ENCODE measurements at places on chromosomes 12 and 14.

- no peak for DNase-seq
Measured at GRCh38 chr14:89296281-89296745, 120.7 kb downstream of the FOXN3 start.

- no peak for DNase-seq
Measured at GRCh38 chr14:101473795-101474562, 87.3 kb upstream of the DIO3 start.

- DNase-seq, result no peak
Measured at GRCh38 chr14:31405599-31406232, 14.6 kb downstream of the HEATR5A start.

DNA sequence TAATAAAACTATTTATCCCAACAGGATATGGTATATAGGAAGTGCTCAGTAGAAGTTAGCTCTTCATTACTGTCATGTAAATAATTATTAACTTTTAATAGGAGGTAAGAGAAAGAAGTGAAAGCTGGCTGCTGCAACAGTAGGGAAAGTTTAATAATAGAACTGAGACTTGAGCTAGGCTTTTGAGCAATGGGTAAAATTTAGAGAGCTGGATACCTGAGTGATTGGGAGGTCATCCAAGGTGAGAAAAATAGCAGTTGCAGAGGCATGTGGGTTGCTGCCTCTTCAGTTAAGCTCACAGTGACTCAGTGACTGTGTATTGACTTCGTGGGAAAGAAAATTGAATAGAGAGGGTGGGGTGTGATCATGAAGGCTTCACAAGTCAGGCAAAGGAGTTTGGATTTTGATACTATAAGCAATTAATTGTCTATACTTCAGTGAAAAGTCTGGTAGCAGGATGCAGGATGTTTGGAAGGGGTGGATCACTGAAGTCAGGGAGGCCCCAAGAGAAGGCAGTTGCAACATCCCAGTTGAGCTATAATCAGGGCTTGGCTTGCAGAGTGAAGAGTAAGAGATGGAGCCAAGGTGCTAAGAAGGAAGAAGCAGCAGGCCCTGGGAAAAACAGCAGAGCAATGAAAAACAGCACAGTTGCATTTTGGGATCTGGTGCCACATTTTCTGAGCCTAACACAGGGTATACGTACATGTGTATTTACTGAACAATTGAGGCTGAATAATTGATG lies 172.0 kb upstream of the FRMD6 start:
- DNase-seq, result no peak

DNA sequence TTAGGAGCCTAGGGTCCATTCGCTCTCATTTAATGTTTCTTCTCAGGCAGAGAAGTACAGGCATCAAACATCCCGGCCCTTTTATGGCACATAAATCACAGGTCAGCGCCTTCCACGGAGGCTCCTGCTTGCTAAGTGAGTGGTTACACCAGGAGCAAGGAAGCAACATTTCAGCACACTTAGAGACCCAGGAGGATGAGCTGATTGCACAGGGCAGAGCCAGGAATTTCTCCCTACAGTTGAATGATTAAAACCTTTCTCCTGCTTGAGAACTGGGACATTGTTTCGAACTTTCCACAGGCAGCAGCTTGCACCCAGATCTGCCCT lies 233.4 kb downstream of the SPTSSA start:
- DNase-seq, result no peak

Measured in NCI-H187 (cell line).